Right atrium auricular region (tissue), 2 donors: ENCODE measurements at places on chromosomes 3 and 15.

GRCh38 chr3:49664300-49664699 is 9.9 kb upstream of the APEH start:
- DNase-seq: no peak
- H3K36me3 ChIP-seq: no peaks in the 10 kb centered on the region
- no peaks in the 10 kb centered on the region for H3K27me3 ChIP-seq
- H3K4me3 ChIP-seq: no peak overlapping the region
- H3K27ac ChIP-seq: no peak overlapping the region

DNA sequence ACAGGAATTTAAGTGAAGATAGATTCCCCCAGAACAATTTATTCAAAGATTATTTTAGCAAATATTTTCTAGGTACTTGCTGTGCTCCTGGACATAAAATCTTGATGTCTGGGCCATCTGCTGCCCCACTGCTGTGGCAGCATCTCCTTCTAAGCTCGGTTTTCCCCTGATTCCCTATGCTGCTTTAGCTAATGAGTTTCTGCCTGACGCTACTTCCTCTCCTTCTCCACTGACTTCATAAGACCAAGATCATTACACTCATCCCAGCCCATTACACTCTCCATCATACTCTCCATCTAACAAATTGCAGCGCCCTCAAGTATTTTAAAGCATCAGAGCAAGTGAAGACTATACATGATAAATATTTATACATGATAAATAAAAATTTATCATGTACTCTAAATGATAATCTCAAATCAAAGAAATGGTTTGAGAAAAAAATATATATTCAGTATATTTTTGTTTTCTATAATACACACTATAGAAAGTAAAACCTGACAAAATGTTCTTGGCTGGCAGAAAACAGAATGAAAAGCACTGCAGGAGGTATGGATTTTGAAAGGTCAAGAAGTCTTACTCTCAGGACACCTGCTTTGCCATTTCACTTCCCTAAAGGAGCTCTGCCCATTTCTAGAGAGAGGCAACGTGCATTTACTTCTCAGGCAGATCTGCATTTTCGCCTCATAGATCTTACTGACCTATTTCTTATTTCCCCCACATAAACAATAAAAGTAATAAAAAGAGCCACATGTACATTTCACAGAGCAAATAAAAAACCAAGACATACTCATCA is 232.0 kb downstream of the KCNMB2 start:
- no peaks in the 10 kb centered on the region for H3K36me3 ChIP-seq
- H3K4me3 ChIP-seq: no peak overlapping the region
- H3K4me1 ChIP-seq: no peaks in the 10 kb centered on the region
- no peak for DNase-seq

DNA sequence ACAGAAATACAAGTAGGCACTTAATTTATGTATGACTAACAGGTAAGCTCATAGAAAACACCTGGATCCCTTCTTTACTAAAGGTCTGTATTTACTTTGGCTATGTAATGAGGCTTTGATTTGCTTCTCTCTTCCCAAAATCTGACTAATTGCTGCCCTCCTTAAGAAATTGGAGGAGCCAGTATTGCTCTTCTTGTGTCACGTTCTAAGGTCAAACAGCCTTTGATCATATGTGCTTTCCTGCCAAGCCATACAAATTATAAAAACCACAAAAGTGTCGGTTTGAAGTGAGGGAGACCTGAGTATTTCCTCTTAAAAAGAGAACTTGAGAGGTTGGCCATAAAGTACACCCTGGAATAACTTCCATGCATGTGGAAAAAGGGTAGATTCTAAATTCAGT is 112.1 kb upstream of the MB21D2 start:
- no peak overlapping the region for H3K4me3 ChIP-seq
- no peak for DNase-seq
- no peaks in the 10 kb centered on the region for H3K4me1 ChIP-seq
- no peaks in the 10 kb centered on the region for H3K27me3 ChIP-seq
- no peaks in the 10 kb centered on the region for H3K36me3 ChIP-seq

DNA sequence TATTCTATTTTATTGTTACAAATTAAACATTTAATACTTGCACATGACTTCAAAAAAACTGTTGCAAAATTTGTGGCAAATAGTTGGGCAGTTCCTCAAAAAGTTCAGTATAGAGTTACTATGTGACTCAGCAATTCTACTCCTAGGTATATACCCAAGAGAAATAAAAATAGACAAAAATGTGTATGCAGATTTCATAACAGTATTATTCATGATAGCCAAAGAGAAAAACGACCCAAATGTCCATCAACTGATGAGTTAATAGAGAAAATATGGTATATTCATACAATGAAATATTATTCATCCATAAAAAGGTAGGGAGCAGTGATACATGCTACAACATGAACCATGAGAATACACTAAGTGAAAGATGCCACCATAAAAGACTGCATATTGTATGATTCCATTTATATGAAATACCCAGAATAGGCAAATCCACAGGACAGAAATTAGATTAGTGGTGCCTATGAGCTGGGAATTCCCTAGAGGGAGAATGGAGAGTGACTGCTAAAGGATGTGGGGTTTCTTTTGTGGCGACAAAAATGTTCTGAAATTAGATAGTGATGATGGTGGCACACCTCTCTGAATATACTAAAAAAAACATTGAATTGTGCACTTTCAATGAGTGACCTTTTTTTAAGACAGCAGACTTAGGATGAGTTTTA is 31.6 kb upstream of the CLASP2 start:
- H3K4me3 ChIP-seq: no peak overlapping the region
- H3K36me3 ChIP-seq: no peaks in the 10 kb centered on the region
- DNase-seq: no peak
- no peak overlapping the region for H3K27ac ChIP-seq

DNA sequence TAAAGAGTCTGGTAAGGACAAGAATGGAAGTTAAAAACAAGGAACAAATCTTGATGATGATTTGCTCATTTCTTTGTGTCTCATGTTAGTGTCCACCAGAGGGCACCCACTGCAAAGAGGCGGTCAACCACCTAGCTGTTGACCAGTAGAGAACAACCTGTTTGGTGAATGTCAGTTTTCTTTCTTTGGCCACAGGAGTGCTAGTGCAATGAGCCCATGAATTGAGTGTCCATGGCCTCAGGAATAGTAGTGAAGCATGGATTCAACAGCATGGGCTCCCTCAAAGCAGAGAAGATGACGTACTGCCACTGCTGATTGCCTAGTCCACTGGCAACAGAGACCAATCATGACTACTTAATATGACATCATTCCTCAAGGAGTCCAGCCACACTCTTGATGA is 10.7 kb upstream of the CNTN6 start:
- H3K27me3 ChIP-seq: no peaks in the 10 kb centered on the region
- no peaks in the 10 kb centered on the region for H3K4me1 ChIP-seq
- H3K4me3 ChIP-seq: no peak overlapping the region
- H3K36me3 ChIP-seq: no peaks in the 10 kb centered on the region
- DNase-seq: no peak

GRCh38 chr3:105367063-105367405 is 325 bp downstream of the ALCAM start:
- no peak for DNase-seq
- H3K27me3 ChIP-seq: no peaks in the 10 kb centered on the region
- H3K27ac ChIP-seq: peak overlapping the region; percentile 67
- peak overlapping the region; percentile 43 for H3K4me3 ChIP-seq
- peaks cover 34% of the 10 kb centered on the region for H3K4me1 ChIP-seq

- H3K4me3 ChIP-seq: no peak overlapping the region
- H3K36me3 ChIP-seq: no peaks in the 10 kb centered on the region
- no peaks in the 10 kb centered on the region for H3K4me1 ChIP-seq
- H3K27ac ChIP-seq: no peak overlapping the region
- DNase-seq: no peak
- no peaks in the 10 kb centered on the region for H3K27me3 ChIP-seq
Observed at GRCh38 chr3:139764069-139764905, 86.5 kb upstream of the NMNAT3 start.

GRCh38 chr3:43852066-43852465 is 161.3 kb downstream of the ABHD5 start:
- H3K4me1 ChIP-seq: no peaks in the 10 kb centered on the region
- H3K27ac ChIP-seq: no peak overlapping the region
- no peaks in the 10 kb centered on the region for H3K27me3 ChIP-seq
- no peak overlapping the region for H3K4me3 ChIP-seq
